Stimulated activated CD4-positive, alpha-beta T cell treated with anti-CD3 and anti-CD28 coated beads, Interleukin-4, amount 100 ng/mL, for 1 hour (primary cell): ENCODE measurements at places on chromosomes 5 and 9.

GRCh38 chr5:172093965-172094364 is 87.5 kb upstream of the FBXW11 start:
- no peak for DNase-seq

DNA sequence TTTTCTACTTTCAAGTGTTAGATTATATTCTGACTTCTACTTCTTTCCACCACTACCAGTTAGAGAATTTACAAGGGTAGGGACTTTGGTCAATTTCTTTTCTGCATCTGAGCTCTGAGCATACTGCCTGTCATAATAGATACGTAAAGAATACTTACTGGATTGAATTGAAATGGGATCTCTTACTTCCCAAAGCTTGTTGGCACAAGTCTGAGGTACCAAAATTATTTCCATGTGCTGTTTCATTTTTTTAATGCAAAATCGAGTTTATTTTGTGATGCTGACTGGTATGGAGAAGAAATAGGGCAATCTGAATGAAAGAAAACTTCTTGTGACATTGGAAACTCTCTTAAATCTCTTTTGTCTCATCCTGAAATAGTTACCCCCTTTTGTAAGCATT is 428.9 kb downstream of the SPATA31D1 start:
- no peak for DNase-seq

- no peak for DNase-seq
These were observed 84.7 kb downstream of the ZDHHC21 start for GRCh38 chr9:14608540-14608939.

GRCh38 chr5:89216606-89217005 is 333.6 kb upstream of the MEF2C start:
- no peak for DNase-seq

- peak; percentile 46 for DNase-seq
These were observed 9.5 kb upstream of the HAND1 start for GRCh38 chr5:154487541-154487940.

DNA sequence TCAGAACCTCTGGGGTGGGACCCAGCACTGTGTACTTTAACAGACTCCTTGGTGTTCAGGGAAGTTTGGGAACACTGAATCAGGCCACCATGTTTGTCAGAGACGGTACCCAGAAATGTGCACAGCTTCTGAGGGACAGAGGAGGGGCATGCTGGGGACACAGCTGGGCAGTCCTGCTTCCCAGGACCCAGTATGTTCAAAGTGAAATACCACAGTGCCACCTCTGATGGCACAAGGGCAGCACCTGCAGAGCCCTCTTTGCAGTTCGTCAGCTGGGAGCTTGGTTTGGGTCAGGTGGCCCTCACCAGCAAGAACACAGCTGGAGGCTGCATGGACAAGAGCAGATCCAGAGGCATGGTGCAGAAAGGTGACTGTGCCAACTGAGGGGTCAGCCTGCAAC is 51.2 kb downstream of the NDST1 start:
- DNase-seq: no peak

DNA sequence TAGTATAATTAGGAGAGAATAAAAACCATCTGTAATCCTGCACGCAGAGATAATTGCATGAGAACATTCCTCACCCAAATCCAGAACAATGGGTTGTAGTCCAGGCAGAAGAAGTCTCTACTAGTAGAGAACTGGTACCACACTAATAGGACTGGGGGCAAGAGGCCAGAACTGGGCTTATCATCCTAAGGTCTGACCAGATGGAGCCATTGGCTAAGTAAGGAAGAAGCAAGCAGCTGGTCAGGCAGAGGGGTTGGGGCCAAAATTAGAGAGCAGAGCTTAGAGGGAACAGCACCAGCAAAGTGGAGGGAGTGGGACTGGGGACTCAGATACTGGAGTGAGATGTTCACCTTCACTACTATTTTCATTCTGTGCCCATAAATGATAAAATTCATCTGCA is 35.4 kb upstream of the MAP1B start:
- DNase-seq: no peak

DNA sequence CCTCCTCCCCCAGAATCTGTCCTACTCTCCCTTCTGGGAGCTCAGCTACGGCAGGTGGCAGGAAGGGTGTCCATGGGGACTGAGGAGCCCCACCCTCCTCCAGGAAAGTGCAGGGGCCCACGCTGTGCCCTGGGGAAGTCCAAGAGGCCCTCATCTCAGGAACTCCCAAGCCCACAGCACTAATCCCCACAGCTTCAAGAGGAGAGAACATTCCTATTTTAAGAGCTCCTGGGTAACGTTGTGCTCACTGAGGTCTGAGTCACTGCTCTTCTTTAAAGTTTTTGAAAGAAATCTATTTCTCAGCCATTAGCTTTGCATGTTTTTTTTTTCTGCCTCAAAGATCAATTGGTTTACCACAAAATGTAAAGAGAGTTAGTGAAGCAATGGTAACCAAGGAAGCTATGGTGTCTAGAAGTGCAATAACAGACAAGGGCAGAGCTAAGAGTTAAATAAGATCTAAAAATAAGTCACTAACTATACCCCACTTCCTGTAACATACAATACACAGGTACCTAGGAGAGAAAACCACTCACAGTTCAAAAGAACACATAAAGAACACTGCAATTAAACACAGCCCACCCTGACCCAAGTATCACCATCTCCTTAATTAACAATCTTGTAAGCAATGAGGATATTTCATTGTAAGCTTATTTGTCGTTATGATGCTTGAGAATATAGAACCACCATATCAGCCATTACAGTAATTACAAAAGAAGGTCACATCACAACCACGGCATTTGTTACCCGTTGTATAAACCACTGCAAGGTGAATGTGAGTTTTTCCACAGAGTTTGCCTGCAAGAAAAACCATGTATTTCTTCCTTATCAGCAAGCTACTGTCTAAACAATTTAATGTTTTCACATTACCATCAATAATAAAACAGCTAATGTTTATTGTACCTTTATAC is 382.3 kb upstream of the SLC30A5 start:
- no peak for DNase-seq

DNA sequence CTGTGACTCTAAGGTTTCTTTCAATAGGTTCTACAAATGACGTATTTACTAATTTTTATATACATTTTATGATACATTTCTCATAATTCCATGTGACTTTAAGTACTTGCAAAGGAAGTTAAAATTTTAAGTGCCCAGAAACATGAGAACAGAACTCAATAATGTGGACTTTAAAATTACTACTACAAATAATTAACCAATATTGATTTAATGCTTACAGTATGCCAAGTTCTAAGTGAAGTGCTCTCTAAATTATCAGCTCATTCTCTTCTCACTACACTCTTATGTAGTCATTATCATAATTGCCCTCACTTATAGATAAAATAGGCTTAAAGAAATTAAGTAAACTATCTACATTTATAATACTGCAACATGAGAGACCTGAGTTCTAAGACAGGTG is 1690.7 kb upstream of the CDH9 start:
- DNase-seq: no peak

GRCh38 chr5:157582731-157583620 is 7.4 kb upstream of the ADAM19 start:
- no peak for DNase-seq

- DNase-seq: no peak
These were observed 180.1 kb downstream of the SMARCA2 start for GRCh38 chr9:2195211-2195610.

DNA sequence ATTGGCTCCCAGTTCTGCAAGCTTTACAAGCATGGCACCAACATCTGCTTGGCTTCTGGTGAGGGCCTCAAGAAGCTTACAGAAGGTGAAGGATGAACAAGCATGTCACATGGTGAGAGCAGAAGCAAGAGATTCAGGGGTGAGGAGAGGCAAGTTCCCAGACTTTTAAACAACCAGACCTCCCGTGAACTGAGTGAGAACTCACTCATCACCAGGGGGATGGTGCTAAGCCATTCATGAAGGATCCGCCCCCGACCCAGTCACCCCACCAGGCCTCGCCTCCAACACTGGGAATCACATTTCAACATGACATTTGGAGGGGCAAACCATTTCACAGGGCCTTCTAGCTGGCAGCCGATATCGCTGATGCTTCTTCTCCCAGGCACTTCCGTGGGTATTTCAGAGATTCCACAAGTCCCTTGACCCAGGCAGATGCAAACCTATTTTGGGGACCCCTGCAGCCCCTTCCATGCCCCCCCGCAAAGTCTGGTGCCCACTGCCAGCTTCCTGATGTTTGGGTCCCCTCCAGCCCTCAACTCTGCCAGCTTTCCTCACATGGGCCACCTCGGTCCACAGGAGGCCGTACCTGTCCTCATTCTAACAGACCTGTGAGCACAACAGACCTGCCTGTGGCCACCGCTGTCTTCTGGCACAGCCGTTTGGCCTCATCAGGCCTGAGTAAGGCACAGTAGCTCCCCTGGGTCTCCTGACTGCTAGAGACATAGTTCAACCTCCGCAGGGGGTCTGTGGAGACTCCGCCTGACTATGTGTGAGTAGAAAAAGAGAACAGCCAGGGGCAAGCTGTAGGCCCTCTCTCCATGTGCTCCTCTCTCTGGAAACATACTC is 60.7 kb upstream of the ANGPTL2 start:
- no peak for DNase-seq

DNA sequence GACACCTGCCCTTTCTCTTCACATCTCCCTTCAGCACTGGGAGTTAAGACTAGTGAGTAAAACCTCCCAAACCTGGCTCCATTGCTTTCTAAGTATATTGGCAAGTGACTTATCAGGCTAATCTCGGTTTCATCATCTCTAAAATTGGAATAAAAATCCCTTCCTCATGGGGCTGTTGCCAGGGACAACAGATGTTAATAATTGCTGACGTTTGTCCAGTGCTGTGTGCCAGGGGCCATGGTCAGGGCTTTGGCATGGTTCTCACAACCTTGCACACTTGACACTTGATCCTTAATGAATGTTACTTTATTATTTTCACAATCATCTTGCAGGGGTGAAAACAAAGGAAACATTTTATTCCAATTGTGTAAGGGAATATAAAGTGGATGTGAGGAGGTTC is 1262.0 kb upstream of the WWC1 start:
- DNase-seq: no peak

- DNase-seq: no peak
These were observed 188.8 kb downstream of the NTRK2 start for GRCh38 chr9:84858364-84858763.

GRCh38 chr5:171785517-171785916 is at the start of gene SMIM23:
Gene SMIM23 (plus strand): TSS chr5:171785817. CDS start chr5:171785872, 55 bp downstream.
- DNase-seq: no peak

GRCh38 chr5:76855961-76856360 is 6.1 kb downstream of the S100Z start:
- DNase-seq: peak; percentile 3

GRCh38 chr9:82512728-82513127 is 524.2 kb downstream of the SPATA31D1 start:
- no peak for DNase-seq

GRCh38 chr9:83444110-83444509 is 94.1 kb downstream of the FRMD3 start:
- DNase-seq: no peak

GRCh38 chr5:126198531-126198930 is 224.7 kb upstream of the GRAMD2B start:
- no peak for DNase-seq

DNA sequence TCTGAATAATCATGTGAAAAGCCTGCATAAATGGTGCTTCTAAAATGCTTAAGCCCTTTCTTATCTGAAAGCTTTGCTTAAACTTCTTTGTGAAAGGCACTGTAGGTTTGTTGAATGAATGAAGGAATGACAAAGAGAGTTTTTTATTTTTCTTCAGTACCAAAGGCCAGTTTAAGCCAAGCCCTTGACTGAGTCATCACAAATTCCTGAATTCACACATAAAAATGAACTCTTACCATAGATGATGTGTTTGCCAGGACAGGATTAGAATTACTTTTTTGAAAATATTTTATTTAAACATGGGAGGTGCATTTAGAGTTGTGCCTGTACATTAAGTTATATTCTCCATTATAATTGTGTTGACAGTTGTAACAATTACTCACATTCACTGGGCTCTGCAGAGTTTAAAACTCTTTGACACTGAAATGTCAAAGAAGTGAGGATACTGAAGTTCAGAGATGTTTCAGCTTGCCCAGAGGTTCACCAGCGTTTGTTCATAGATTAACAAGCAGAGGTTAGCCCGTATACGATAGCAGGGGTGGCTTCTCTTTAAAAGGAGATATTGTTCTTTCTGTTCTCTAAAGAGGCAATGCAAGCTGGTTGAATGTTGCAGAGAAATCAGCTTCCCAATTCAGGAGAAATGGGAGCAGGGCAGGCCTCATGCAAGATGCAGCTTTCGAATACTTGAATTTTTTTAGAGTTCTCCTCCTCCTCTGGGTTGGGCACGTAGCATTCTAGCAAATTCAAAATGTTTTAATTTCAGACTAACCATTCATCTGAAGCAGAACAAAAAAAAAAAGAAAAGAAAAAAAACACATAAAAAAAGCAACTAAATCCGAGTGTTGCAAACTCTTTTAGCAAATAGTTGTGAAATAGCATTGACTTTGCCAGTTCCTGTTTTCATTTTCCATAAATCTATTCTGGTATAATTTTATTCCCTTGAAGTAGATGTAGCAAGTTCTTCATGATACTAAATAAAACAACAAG is 358.7 kb upstream of the KLF4 start:
- DNase-seq: no peak

DNA sequence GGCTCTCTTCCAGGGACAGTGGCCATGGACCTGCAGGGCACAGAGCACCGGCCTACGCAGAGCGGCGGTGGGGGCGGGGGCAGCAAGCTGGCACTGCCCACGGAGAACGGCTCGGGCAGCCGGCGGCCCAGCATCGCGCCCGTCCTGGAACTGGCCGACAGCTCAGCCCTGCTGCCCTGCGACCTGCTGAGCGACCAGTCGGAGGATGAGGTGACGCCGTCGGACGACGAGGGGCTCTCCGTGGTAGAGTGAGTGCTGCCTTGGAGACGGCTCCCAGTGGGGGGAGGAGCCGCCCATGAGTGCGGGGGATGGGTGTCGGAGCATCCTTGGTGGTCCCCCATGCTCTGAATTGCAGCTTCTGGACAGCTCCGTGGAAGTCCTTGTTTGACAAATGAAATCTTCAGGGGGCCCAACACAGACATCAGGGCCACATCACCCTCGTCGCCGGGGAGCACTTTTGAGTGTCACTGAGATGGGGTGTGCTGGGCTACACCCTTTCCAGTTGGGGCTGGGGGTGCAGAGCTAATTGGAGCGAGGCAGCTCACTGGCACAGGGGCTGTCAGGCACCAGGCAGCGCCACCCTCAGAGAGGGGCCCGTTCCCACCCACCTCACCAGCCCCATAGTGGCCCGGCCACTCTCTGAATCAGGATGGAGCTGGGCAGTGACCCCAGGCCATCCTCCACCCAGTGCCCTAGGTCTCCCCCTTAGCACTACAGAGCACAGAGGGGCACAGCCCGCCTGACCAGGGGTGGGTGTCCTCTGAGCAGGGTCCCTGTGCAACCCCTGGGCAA is 70.9 kb downstream of the KCNT1 start:
- no peak for DNase-seq

DNA sequence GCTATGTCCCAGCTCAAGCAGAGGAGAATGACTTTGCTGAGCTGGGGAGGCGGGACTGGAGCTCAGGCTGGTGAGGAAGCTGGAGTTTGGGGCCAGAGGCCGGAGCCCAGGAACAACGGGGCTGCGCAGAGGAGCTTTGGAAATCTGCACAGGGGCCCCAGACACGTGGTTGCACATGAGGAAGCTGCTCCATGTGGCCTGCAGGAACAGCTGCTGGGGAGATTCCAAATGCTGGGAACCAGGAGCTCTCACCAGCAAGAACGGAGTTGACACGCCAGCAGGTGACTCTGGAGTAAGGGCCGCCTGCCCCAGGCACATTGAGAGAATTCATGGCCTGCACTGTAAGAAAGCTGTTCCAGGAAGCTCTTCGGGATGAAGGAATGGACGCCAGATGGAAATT is 91.0 kb downstream of the OLFM1 start:
- no peak for DNase-seq

GRCh38 chr9:77817590-77818311 is 169.6 kb upstream of the GNA14 start:
- DNase-seq: no peak
